ENCODE measurements at places on chromosomes 2 and 18.

- no peak for DNase-seq
These were observed 686.8 kb upstream of the SALL3 start for GRCh38 chr18:78292618-78293380.

- no peak for DNase-seq
These were observed 85.3 kb upstream of the CYTIP start for GRCh38 chr2:157528963-157529751.

GRCh38 chr18:9132628-9133027 lies 4.0 kb upstream of the ANKRD12 start:
- no peak for DNase-seq

DNA sequence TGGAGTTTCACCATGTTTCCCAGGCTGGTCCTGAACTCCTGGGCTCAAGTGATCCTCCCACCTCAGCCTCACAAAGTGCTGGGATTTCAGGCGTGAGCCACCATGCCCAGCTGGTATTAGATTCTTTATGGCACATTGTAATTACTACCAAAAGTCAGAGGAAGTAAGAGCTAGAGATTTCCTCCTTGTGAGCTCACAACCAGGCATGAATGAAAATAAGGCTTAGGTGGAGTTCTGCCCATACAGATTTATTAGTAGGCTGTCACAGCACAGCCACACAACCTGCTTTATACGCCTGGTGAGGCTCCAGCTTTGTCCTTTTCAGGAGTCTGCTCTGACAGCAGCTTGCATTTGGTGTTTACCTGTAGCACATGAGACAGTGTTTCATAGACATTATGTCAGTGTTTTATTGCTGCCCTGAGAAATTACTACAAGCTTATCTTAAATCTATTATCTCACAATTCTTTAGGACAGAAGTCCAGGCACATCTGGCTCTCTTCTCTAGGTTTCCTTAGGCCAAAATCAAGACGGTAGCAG lies 156.6 kb downstream of the TANC1 start:
- DNase-seq: no peak

Data from kidney glomerular epithelial cell (primary cell).